ENCODE measurements at places on chromosomes 1 and 21.

DNA sequence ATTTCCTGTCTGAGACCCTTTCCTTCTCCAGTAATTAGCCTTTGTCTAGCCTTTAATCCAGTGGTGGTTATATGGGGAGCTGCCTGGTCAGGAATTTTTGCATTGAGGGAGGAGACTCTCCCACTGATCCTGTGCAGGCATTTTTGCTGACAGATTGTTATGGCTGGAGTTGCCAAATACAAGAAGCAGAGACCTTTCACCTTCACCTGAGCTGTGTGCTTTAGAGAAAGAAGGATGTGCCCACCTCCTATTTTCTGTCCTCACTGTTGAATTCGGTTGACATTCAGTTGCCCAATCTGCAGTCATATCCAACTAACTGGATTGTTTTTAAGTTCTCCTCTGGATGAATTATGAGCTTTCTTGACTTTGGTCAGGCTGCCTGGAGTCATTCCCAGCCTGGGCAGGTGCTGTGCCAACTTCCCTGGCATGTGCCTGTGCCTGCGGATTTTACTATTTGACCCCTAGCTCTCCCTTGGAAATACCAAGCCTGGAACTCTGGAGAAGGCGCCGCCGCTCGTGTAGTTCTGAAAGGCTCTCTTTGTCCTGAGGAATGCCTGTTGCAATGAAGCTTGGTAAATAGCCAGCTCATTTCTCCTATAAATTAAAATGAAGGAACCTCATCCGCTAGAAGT, 143.9 kb downstream of the NOS1AP start:
- peak; percentile 62 for DNase-seq

GRCh38 chr1:62333441-62333840, 14.2 kb upstream of the KANK4 start:
- DNase-seq, result peak; percentile 56

GRCh38 chr1:116453906-116454305, 80.9 kb downstream of the ATP1A1 start:
- DNase-seq, result no peak

GRCh38 chr1:174398246-174398645, 49.5 kb upstream of the GPR52 start:
- DNase-seq, result no peak

DNA sequence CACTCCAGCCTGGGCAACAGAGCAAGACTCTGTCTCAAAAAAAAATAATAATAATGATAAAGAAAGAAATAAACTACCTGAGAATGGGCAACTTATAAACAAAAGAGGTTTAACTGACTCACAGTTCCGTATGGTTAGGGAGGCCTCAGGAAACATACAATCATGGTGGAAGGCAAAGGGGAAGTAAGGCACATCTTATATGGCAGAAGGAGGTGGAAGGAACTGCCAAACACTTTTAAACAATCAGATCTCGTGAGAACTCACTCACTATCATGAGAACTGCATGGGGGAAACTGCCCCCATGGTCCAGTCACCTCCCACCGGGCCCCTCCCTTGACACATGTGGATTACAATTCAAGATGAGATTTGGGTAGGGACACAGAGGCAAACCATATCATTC, 6.3 kb upstream of the EGLN1 start:
- DNase-seq, result no peak

- no peak for DNase-seq
Measured at GRCh38 chr1:67333603-67334002, 25.9 kb downstream of the IL12RB2 start.

DNA sequence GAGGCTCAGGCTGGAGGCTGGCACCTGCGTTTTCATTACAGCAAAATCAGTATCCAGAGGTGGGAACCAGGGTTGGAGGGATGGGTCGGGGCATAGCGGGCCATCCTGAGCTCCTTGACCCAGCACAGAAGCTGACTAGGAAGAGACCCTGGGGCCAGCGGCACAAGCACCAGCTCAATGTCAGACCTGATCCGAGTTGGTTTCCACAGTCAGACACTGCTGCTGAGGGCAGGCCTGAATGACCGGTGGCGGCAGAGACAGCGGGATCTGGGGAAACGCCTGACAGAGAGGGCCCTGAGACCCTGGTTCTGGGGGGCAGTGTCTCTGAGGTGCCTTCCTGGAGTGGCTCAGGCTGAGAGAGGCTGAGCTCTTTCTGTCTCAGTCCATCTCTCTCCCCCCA, 162.0 kb upstream of the C1orf174 start:
- DNase-seq, result no peak

DNA sequence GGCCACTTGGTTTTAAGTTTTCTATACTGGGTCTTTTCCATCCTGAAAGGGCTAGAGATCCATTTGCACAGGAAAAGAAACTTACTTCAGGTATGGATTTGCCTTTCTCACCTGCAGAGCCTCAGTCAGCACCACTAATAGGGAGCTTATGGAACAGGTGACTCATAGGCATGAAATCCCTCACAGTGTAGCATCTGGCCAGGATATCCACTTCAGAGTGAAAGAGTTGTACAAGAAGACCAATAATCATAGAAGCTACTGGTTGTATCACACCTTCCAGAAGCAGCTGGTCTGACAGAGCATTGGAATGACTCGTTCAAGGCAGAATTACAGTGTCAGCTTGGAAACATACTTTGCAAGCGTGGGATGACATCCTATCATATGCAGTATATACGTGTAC, 26.3 kb upstream of the SYT14 start:
- DNase-seq, result peak; percentile 21

GRCh38 chr1:75469586-75470173, 141.2 kb downstream of the SLC44A5 start:
- no peak for DNase-seq

DNA sequence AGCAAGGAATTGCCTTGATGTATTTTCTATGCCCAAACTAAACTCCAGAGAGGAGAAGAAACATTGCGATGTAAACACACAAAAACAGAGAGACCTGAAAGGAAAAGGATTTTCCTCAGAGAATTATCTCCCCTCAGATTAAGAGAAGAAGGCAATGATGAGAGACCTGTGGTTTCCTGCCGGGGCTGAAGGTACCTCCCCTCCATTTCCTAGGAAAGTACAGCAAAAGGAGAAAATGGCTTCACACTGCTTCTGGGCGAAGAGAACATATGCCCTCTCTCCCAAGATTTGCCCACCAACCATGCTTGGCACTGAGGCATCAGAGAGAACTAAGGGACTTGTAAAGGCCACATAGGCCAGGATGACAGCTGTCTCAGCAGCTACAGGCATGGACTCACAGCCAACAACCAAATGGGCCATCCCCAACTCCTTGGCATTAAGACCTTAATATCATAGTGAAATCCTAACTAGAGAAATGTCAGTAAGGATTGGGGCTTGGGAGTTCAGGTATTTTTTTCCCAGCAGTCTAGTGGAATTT, 523.0 kb downstream of the PTPRC start:
- no peak for DNase-seq

- DNase-seq, result no peak
Measured at GRCh38 chr1:110503471-110503870, 15.5 kb downstream of the KCNA10 start.

GRCh38 chr1:30511106-30511505, 212.3 kb downstream of the MATN1 start:
- no peak for DNase-seq

DNA sequence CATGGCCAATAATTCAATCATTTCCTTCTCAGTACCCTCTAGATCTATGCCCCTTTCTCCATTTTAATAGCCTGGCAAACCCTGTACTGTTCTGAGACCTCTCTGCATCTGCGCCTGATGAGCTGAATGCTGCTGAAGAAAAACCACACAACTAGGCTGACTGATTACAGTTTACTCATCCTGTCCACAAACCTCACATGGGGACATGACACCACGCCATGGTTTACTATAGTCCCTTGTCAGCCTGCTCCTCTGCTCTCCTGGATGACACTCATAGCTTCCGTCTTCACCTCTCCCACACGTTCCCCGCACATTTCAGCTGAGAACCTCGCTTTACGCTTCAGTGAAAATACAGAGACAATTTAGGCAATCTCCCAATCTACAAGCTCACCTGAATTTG, 59.7 kb downstream of the DESI2 start:
- no peak for DNase-seq

GRCh38 chr1:180213401-180214170, 16.5 kb upstream of the LHX4 start:
- DNase-seq, result no peak

DNA sequence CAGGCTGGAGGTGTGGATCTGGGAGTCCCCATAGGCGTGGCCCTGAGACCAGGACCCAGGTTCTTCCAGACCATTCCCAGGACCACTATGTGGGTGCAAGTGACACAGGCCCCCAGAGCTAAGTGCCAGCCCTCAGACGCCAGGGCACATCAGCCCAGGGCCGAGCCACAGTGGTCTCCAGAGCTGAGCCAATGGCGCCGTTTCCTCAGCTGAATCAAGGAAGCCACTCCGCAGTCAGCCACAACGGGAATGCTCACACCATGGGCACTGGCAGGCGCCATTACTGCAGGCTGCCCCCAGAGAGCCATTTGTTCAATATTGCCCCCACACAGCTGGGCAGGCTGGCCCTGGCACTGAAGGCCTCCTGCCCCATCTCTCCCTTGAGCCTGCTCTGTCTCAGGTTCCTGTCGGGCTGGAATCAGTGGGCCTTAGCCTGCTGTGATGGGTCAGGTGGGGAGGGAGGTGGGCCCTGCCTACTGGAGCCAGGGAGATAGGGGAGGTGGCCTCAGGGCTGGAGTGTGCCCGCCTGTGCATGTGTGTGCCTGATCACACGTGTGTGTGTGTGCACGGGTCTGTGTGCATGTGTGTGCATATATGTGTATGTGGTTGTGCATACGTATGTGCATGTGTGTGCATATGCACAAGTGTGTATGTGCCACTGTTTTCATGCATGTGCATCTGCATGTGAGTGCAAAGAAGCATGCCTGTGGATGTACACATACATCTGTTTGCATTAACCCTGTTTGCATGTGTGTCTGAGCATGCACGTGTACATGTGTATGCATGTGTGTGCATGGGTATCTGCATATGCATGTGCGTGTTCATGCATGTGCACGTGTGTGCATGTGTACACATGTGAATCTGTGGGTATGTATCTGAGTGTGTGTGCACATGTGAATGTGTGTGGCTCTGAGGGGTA, 6.1 kb downstream of the GJC2 start:
- no peak for DNase-seq

DNA sequence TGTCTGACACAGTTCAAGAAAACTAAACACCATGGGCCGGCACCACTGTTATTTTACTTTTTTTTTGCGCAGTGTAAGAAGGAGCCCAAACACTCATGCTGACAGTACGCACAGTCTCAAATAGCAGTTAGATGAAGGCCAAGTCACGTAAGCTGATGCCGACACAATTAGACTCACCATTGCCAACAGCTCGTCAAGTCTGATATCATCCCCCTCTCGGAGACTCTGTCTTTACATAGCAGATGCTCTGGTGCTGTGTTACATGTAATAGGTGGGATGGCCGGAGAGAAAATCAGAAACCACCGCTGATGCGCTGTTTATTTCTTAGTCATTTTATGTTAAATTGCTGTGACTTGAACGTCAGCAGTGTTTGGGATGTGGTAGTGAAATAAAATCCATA, 49.3 kb downstream of the TGFB2 start:
- DNase-seq, result no peak

DNA sequence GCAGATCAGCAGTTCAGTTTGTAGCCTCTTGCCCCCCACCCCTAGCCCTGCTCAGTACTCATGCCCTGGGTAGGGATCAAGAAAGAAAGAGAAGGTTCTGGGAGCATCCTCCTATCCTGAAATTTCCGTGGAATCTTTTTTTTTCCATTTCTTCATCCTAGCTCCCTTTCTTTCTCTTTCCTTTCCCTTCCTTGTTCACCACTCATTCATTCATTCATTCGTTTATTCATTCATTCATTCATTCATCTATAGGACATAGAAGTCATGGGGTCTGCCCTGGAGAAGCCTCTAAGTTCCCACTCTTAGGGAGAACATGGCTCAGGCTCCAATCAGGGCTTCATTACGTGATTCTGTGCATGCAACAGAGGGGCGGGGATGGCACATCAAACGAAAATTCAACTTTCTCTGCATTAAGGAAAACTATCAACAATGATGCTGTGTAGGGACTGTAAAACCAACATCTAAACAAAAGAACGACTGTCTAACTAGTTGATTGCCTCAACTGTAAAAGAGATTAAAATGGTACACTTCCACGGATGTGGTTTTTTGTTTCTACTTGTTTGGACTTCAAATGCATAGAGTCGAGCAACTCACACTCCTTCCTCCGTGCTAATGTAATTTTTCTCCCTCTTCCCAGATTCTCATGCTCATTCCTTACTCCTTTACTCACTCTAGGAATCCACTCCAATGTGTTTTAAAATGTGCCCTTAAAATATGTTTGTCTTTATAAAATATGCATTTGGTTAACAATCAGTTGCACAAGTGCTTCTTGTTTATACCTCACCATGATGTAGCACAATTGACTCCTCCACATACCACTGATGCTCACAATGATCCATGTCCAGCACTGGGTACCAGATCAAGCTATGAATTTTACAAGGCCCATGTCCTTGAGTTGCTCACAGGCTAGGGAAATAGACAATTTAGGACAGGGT, 101.2 kb upstream of the SLC2A1 start:
- DNase-seq, result no peak

DNA sequence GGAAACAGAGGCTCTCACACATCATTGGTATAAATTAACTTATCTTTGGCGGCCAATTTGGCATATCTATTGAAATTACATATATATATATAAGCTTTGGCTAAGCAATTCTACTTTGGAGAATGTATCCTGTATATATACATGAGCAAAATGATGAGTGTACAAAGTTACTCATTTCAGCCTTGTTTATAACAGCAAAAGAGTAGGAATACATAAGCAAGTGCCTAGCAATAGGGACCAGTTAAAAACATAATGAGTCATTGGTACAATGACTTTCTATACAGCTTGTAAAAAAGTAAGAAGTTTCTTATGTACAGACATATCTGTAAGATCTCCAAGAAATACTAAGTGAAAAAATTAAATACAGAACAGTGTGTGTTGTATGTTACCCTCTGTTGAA, 190.8 kb downstream of the LTN1 start:
- DNase-seq, result no peak

- DNase-seq, result no peak
Measured at GRCh38 chr1:229169399-229169798, 101.5 kb upstream of the RAB4A start.

GRCh38 chr21:41610042-41610839, 102.3 kb upstream of the TMPRSS2 start:
- DNase-seq, result peak; percentile 81

DNA sequence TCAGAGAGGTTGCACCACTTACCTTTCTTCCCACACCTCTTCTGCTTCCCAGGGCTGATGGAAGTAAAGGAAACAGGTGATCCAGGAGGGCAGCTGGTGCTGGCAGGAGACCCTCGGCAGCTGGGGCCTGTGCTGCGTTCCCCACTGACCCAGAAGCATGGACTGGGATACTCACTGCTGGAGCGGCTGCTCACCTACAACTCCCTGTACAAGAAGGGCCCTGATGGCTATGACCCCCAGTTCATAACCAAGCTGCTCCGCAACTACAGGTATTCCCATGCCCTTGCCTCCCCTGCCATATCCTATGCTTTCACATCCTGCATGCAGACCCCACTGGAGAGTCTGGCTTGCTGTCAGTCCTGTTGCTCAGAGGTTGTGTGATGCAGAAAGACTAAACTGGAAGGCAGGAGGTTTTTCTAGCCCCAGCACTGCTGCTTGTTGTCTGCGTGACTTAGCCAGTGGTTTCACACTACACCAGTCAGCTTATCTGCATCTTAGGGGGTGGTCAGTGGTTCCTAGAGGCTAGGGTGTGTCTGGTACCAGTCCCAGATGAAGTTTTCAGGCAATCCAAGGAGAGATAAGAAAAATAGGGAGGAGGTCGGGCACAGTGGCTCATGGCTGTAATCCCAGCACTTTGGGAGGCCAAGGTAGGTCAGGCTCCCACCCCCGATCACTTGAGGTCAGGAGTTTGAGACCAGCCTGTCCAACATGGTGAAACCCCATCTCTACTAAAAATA, 10.2 kb downstream of the RHOC start:
- no peak for DNase-seq

All from MCF 10A (cell line).